Stimulated activated CD4-positive, alpha-beta T cell treated with anti-CD3 and anti-CD28 coated beads, Interleukin-15, amount 100 ng/mL, for 1 hour (primary cell): ENCODE measurements at places on chromosomes 7 and 10.
A peak's percentile ranks its signal among the peaks of the same experiment; 100 is the strongest.

DNA sequence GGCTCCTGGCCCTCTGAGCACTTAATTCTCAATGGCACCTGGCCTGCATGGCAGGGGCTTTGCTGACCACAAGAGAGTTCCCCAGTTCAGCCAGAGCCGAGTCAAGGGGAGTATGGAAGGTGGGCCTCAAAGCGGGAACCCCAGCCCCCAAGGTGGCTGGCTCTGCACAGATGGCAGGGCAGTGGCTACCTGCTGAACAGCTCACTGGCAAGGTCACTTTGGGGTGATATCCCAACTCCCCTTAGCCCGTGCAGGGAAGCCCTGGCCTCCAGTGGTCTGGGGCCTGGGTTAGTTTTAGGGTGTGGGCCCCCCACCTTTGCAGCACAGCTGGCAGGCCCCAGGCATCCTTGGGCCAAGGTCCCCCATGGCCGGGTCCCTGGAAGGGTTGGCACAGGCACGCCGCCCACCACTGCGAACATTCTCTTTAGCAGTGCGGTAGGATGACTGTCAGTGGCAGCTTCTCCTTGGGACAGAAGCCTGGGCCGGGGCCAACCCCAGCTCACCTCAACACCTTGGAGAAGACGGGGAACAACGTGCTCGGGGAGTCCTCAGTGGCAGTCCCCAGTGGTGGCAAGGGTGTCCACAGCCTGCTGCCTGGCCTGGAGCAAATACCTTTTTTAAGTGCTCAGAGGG, 36.8 kb downstream of the PPIF start:
- DNase-seq = no peak

GRCh38 chr7:5207131-5207530, 17.1 kb downstream of the WIPI2 start:
- DNase-seq = no peak

- DNase-seq = no peak
These were observed 201.0 kb downstream of the CALN1 start for GRCh38 chr7:72211175-72211574.

DNA sequence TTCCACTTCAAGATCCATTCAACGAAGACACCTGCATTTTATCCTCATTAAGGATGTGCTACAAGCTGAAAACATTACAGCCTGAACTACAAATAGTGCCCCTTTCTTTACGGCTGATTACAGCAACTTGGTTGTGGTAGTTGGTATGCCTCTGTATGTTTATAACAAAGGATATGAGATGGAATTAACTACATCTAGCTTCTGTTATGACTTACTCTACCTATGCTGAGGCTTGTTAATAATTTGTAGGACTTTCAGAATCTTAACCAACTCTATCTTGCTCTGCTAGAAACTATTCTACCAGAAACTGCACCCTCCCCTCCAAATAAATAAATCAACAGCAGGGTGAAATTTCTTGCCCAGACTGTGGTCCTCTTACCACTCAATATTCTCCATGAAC, 448.1 kb downstream of the GRM8 start:
- DNase-seq = no peak

GRCh38 chr7:100087055-100087750, 1.6 kb upstream of the COPS6 start:
- DNase-seq = no peak

GRCh38 chr10:98511876-98512275, 65.1 kb upstream of the HPS1 start:
- no peak for DNase-seq

DNA sequence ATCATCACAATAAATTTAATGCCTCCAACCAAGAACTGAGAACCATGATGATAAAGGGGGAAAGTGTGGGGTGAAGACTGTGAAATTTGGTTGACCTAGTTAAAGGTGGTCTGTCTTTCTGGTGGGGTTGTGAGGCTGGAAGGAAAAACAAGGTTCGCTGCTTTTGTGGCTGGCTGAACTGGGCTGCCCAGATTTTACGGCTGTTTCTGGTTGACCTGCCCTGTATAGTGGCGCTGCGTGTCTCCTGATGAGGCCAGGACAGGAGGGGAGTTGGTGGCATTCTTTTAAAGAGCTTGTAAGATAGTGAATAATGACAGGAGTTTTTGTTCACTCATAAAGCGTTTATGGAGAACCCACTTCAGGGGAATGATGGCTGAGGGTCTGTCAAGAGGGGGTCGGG, 101.8 kb downstream of the CYP26A1 start:
- DNase-seq = no peak

DNA sequence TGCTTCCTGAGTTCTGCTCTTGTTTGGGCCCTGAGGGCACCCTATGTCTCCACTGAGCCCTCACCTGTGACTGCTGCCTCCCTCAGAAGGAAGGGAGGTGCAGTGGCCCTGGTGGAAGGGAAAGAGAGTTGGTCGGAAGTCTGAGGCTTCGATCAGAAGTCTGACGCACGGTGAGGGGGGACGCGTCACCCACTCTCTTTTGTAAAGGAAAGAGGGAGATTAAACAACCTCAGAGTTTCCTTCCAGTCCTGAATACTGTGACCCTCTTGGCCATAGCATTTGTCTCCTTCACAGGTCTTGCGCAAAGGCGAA, 31.4 kb upstream of the TRIM8 start:
- no peak for DNase-seq

DNA sequence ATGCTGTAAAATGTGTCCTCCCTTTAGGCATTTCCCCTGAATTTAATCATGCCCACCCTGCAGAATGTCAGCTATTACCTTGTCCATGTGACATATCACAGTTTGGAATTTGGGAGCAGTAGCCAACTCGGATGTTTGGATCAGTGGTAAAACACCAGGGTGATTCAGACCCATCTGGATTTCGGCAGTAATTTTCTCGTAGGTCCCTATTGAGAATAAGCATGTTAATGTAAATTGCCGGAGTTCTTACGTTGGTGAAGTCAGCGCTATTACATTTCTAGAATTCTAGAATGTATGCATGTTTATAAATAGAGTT, 44.1 kb downstream of the HGF start:
- DNase-seq = no peak

- no peak for DNase-seq
These were observed 5.7 kb upstream of the ITIH2 start for GRCh38 chr10:7697426-7697825.

- DNase-seq = no peak
These were observed 434 bp upstream of the PLEKHA8 start for GRCh38 chr7:30027740-30028215.

GRCh38 chr10:75202321-75203045, 8.1 kb upstream of the VDAC2 start:
- DNase-seq = no peak

GRCh38 chr7:2165610-2166594, 66.8 kb downstream of the MAD1L1 start:
- no peak for DNase-seq

DNA sequence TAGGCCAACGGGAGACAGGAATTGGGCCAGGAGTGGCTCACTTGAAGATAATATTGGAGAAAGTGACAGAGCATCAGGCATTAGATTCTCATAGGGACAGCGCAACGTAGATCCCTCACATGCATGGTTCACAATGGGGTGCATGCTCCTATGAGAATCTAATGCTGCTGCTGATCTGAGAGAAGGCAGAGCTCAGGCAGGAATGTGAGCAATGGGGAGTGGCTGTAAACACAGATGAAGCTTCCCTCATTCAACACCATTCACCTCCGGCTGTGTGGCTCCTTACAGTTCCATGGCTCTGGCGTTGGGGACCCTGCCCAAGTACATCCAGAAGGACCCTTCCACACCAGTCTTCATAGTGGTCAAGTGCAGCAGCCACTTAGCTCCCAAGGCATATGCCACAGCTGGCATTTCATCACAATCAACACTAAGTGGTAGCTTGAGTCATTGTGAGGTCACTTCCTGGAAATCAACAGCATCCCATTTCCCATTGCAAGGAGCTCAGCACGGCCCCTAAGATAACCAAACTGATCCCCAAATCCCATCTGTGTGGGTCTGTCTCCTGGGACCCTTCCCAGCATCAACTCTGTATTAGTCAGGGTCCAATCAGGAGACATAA, 174.5 kb downstream of the TPST1 start:
- DNase-seq = no peak

- no peak for DNase-seq
These were observed 13.3 kb downstream of the MYO1G start for GRCh38 chr7:44965441-44965903.

DNA sequence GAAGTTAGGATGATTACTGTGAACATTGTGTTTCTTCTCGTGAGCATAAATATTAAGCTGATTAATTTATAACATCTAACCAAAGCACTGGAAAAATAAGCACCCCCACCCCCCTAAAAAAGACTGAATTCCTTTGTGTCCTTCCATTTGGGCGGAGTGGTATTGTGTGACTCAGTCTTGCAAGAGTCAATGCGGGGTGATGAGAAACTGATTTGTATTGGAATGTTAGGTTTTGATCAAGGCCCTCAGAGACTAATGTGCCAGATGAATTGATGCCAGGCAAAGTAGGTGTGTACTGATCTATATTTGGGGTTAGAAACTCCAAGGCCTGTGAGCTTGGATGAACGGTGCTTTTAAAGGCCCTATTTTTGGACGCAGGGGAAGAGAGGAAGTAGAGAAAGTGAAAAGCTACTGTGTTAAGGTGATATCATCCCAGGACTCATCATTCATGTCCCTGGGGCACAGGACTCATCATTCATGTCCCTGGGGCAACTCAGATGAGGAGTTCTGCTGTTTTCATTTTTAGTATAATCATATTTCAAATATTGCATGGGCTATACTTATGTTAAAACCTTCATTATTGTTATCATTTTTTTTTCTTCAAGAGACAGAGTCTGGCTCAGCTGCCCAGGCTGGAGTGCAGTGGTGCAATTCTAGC, 61.3 kb upstream of the PTN start:
- DNase-seq = no peak

- no peak for DNase-seq
These were observed 189.0 kb upstream of the SH2B2 start for GRCh38 chr7:102097601-102098161.

DNA sequence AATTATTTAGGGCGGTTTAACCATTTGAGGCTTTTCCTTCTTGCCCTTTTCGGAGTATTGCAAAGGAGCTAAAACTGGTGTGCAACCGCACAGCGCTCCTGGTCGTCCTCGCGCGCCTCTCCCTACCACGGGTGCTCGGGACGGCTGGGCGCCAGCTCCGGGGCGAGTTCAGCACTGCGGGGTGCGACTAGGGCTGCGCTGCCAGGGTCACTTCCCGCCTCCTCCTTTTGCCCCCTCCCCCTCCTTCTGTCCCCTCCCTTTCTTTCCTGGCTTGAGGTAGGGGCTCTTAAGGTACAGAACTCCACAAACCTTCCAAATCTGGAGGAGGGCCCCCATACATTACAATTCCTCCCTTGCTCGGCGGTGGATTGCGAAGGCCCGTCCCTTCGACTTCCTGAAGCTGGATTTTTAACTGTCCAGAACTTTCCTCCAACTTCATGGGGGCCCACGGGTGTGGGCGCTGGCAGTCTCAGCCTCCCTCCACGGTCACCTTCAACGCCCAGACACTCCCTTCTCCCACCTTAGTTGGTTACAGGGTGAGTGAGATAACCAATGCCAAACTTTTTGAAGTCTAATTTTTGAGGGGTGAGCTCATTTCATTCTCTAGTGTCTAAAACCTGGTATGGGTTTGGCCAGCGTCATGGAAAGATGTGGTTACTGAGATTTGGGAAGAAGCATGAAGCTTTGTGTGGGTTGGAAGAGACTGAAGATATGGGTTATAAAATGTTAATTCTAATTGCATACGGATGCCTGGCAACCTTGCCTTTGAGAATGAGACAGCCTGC, 3.1 kb downstream of the FZD1 start:
- DNase-seq = no peak

GRCh38 chr10:79324032-79324695, 23.1 kb upstream of the PPIF start:
- DNase-seq = no peak

- no peak for DNase-seq
These were observed 36.9 kb upstream of the ZNF518A start for GRCh38 chr10:96092999-96093767.

DNA sequence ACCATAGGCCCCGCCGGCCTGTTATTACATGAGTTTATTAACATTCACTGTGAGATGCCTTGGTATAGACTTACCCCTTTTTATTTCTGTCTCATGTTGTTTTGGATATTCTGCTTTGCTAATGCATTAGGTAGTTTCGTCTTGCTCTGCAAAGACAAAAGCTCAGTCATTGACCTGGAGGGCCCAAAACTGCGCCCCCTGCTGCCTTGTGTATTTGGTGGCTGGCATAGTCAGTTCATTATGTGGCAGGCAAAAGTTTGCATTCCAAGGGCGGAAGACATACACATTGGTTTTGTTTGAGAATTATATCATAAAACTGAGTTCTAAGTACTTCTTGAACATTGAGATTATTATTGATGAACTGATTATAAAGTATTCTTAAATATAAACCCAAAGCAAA, 372.5 kb downstream of the SDK1 start:
- DNase-seq = peak; percentile 20

DNA sequence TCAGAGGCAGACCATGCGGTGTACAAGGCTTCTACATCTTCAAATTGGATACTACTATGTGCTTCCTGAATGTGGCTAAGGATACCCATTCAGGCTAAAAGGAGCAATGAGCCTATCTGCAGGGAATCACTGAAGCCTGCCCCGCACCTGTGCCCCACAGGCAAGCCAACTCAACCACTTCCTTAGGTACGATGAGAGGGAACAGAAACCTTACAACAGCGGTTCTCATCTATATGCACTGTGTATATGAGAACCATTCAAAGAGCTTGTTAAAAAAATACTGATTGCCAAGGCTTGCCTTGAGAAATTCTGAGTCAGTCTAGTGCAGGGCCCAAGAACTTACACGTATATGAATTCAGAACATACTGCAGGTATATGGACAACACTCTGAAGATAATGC, 679.6 kb downstream of the PARD3 start:
- DNase-seq = no peak

DNA sequence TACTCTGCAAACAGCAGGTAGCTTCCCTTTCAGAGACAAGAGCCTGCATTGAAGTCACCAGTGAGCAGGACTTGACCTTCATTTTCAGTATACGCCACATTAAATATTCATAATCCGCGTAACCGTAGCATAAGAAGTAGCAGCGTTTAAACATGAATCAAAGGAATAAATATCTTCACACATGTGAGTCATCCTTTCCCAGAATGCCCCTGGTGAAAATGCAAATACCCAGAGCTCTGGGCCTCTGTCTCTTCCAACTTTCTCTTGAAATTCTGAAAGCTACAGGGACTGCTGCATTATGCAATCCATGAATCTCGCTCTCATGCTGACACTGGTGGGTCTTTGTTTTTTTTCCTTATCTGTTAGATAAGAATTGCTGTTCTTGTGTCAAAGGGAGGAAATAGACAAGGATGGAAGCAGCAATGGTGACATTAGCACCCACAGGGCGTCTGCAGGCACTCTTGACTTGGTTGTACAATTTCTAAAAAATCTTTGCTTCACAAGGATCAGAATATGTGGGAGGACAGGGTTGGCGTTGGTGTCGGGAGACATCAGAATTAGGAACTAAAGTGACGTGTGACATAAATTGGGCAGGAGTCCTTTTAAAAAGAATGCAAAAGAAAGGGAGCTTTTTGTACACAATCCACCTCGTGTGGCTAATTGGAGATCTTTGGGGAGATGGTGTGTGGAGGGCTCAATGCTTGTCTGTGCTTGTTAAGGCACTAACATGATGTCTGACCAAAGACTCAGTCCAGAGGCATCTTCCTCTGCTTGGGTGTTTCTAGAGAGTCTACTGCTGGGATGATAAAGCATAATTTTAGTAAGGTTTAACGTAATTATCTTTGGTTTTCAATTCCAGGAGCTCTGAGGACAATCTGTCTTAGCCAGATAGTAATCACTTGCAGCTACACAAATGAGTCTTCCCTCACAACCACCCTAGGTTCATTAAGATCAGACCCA, 390.3 kb downstream of the KCNMA1 start:
- DNase-seq = no peak
